ENCODE measurements at places on chromosomes 7 and 10.

DNA sequence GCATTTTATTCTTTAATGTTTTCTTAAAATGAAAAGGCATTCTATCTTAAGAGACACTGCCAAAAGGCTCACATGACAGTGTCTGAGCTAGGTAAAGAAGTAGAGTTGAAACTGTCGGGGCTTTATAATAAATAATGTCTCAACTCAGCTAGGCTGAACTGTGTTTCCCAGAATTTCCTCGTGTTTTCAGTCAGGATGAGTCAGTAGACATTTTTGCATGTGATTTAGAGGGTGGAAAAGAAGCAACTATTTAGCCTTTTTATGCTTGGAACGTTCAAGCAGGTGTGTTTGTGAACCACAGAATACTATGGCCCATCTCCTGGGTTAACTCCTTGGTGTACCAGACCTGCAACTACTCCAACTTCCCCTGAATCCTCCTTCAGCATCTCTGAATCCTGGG is 23.4 kb upstream of the LIPA start:
- DNase-seq = no peak

DNA sequence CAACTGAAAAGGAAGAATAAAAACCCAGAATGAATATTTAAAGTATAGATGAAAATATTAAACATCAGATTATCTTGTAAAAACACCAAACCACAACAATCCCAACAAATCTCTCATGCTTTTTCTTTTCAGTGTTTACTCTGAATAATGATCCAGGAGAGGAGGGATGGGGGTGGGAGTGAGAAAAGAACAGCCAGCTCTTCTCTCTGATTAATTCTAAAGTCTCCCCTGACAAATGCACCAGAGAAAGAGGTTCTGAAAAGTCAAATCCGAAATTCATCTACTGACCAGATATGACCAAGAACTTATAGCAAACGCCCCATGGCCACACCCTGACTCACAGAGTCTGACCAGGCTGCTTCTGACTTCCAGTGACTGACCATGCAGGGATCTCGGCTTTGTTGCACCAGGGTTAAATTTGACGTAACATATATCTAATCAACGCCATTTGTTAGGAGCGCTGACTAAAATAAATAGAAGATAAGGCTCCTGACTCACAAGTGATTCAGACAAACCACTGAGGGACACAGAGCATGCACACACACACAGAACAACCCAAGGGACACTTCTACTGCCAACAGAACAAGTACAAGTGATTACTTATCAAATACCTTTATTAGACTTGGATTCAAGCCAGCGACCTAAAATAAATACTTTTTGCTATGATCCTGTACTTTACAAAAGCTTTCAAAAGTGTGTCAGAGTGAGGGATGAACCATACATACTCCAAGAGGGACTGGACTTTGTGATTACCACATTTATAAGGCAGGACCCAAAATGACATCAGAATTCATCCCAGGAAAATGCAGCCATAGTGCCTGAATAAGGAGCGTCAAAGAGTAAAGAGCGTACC is 9.3 kb upstream of the SPOCK2 start:
- no peak for DNase-seq

DNA sequence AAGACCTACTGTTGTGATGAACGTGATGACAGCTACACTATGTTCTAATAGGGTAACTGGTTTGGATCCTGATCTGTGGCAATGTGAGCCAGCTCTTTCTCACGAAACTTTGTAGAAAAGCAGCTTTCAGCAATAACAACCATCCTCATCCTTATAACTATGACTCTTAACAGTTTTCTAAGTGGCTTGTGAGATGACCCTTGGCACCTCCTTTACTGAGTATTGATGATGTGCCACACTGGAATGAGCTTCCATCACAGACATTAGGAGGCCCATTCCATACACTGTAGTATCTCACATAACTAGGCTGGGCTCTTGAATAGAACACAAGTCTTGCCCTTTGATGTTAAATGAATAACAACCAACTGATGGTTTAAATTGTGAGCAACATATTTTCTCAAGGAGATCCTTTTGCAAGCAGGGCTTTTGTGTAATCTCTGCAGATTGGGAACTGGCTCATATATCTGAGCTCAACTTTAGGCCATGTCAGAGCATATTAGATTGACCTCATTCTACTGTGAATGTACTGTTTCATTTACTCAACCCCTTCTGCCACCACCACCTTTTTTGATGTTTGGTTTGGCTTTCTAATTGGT is 46.4 kb downstream of the MYPN start:
- no peak for DNase-seq

- no peak for DNase-seq
These were observed 161.1 kb downstream of the RPS24 start for GRCh38 chr10:78194539-78195402.

GRCh38 chr7:96962221-96962885 is 43.0 kb upstream of the DLX6 start:
- no peak for DNase-seq

- DNase-seq = no peak
These were observed 1.9 kb downstream of the TET1 start for GRCh38 chr10:68561865-68562649.

DNA sequence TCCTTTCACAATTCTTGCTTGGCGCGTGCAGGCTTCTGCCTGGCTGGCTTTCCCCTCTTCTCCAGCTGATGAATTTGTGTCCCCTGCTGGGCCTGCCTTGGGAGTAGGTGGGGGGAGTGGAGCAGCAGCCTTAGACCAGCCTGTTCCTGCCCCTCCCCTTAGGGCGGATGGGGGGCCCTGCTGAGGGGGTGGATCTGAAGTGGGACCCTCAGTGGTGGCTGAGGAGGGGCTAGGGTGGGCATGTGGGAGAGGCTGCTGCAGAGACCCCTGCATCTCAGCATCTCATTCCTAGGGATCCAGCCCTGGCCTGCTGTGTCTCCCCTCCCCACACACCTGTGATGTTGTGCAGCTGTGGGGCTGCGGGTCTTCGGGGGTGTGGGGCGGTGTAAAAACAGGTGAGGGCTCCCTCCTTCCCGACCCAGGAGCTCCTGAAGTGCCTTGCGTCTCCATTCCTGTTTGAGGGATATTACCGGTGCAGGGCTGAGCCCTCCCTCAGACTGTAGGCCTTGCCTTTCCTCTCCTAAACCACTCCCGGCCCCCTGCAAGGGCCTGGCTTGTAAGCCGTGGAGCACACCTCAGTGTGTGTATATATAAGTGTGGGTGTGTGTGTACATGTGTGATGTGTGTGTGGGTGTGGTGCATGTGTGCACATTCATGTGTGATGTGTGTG is 24.7 kb downstream of the ADCYAP1R1 start:
- no peak for DNase-seq

- no peak for DNase-seq
These were observed 94.4 kb downstream of the STRA8 start for GRCh38 chr7:135328053-135328452.

DNA sequence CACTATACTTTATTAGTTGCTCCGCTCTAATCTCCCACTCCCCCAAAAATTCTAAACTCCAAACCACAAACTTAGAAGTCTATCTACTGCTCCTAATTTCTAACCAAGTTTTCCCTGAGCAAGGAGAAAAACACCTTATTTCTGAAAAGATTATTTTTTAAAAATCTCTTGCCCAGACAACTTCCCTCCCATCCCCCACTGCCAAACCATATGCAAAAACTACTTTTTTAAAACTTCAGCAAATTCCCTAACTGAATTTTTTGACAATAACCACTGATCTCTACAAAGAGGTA is 1.9 kb downstream of the UBE2H start:
- DNase-seq = no peak

DNA sequence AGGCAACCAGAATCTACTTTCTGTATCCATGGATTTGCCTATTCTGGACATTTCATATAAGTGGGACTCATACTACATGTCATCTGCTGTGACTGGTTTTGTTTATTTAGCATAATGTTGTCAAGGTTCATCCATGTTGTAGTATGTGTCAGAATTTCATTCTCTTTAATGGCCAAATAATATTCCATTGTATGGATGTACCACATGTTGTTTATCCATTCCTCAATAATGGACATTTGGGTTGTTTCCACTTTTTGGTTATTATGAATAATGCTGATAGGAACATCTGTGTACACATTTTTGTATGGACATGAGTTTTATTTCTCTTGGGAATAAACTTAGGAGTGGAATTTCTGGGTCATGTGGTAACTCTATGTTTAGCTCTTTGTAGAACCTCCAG is 133.7 kb downstream of the CREB5 start:
- DNase-seq = no peak

DNA sequence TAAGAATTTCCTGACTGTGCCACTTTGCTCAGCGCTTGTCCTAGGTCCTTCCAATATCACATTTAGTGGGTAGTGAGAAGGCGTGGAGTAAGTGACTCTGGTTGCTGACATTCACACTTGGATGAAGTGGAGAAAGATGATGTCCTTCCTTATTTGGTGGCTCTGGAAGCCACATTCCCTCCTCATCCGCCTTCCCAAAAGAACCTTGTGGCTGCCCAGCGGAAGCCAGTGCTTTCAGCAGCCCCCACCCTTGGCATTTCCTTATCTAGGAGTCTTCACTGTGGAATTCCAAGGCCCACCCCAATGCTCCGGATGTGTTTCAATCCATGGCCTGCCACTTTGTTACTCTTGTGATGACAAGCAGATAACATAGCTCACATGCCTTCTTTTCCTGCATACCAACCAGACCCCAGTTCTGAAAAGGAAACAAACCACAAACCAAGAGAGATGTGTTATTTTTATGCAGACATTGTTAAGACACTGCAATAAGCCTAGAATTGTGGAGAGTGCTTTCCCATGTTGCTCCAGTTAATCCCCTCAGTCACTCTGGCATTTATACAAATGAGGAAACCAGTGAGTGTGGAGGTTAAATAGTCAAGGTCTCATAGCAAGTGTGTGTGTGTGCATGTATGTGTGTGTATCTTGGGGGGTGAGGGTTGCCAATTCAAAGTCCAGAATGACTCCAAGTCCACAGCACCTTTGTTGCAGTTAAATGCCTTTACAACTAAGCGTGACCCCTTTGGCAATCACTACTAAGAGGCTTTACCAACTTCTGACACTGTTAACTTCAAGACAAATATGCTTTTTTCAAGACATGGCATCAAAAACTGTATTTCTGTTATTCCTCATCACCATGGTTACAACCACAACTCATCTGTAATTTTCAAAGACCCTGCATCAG is 10.3 kb upstream of the ANKRD1 start:
- no peak for DNase-seq
